Femur (tissue), 1 donor: ENCODE measurements at places on chromosomes 5 and 9.

GRCh38 chr5:16740066-16740810 is 123.4 kb upstream of the RETREG1 start:
- no peak for DNase-seq

DNA sequence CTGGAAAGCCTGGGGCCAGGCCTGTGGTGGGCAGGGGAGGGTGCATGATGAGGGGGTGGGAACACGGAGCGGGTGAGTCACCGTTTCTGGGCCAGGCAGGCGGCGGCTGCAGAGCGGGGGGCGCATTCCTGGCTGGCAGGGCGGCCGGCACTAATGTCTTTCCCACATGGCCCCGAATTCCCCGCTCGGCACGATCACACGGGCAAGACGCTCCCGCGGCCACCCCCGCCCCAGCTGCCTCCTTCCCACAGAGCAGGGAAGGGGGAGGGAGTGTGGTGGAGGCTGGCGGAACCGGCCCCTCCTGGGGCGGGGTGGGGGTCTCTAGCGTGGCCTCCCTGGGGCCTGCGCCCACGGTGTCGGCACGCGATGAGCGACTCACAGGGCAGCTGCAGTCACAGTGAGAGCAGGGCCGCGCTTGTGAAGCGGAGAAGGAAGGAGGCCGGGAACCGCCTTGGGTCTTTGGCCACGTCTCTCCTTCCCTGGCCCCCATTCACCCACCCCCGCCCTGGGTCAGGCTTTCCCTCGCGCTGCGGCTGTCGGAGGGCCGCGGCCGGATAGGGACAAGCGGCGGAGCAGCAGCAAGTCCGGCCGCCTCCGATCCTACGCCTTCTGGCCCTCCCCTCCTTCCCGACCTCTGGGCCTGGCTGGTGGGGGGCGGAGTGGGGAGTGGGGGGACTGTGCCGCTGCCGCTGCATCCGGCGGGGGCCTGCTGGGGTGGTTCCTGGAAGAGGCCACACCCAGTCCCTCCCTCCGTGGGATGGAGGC is 48.9 kb downstream of the CXXC5 start:
- peak; percentile 93 for DNase-seq

DNA sequence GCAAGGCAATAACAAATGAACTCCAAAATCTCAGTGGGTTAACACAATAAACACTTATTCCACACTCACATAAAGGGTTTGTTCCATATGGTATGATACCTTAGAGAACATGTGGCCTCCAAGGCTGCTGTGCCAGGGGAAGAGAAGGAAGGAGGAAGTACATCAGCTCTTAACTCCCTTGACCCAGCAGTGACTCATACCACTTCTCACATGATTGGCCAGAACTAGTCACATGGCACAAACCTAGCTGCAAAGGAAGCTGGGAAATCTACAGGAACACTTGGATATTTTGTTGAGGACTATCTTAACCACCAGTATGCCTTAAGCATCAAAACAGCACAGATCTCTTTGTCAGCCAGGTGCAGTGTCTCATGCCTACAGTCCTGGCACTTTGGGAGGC is 99.3 kb downstream of the SLIT3 start:
- no peak for DNase-seq

GRCh38 chr9:83935276-83935935 is 14.2 kb upstream of the KIF27 start:
- no peak for DNase-seq

DNA sequence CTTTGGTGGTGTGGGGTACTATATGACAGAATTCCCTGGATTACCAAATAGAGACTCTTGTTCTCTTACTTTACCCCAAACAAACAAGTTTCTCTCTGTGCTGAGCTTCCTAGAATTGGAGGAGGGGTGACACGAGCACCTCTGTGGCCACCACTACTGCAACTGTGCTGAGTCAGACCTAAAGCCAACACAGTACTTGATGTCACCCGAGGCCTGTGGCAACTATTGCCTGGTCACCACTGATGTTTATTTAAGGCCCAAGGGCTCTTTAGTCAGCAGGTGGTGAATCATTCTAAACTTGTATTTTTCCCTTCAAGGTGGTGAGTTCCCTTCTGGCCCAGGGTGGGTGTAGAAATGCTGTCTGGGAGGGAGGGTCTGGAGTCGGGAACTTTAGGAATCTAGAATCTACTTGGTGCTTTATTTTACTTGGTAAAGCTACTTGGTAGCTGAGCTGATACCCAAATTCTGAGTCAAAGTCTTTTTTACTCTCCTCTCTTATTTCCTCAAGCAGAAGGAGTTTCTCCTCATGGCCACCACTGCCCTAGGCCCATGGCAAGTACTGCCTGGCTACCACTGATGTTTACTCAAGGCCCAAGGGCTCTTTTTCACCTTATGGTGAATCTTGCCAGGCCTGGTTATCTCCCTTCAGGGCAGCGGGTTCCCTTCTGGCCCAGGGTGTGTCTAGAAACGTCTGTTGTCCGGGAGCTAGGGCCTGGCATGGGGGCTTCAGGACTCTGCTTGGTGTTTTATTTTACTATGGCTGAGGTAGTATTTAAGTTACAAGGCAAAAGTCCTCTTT is 9.8 kb downstream of the LURAP1L start:
- no peak for DNase-seq

- DNase-seq = peak; percentile 57
These were observed 977 bp downstream of the MGAT4B start for GRCh38 chr5:179805529-179806249.

DNA sequence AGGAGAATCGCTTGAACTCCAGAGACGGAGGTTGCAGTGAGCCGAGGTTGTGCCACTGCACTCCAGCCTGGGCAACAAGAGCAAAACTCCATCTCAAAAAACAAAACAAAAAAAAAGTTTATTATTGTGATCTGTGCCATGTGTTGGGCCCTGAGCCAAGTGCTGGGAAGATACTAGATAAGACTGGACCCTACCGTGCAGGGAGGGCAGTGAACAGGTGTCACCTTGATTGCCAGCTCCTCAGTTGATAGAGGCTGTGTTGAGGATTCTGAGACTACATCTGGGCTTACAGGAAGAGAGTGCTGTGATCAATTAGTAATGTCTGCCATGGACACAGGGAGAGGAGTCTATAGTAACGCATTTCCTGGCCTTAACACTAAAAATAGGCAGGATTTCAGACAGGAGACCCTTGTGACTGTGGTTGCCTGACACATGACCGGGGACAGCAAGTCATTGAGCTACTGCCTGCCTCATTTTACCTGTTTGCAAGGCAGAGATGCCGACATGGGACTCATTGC is 201.5 kb downstream of the C9orf50 start:
- DNase-seq = no peak
